ENCODE measurements at places on chromosomes 2 and 18.
A peak's percentile ranks its signal among the peaks of the same experiment; 100 is the strongest.

DNA sequence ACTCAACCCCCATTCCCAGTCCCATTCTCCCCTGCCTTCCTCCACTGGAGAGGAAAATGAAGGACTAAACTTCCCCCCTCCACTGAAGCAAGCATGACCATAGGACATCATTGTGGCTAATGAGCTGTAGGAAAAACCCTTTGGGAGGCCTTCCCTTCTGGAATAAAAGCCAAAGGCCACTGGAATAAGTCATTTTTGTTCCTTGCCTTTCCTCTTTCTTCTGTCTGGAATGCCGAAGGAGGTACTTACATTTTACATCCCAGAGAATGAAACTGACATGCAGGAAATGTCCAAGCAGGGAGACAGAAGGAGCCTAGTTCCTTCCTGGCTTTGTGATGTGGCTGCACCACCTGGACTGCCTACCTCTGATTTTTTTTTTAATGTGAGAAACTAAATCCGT is 9.1 kb upstream of the PTPRM start:
- DNase-seq = no peak

DNA sequence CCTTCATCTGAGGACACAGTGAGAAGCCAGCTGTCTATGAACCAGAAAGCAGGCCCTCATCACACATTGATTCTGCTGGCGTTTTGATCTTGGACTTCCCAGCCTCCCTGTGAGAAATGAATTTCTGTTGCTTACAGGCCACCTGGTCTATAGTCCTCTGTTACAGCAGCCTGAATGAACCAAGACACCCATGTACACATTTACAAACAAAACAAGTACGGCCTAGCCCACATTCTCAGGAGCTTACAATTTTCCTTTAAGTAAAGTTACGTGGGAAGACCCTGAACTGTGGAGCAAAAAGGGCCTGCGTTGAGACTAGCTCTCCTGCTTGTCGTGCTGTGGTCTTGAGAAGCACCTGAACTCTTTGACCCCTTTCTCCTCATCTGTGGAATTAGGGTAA is 12.0 kb upstream of the SLC20A1 start:
- DNase-seq = no peak

DNA sequence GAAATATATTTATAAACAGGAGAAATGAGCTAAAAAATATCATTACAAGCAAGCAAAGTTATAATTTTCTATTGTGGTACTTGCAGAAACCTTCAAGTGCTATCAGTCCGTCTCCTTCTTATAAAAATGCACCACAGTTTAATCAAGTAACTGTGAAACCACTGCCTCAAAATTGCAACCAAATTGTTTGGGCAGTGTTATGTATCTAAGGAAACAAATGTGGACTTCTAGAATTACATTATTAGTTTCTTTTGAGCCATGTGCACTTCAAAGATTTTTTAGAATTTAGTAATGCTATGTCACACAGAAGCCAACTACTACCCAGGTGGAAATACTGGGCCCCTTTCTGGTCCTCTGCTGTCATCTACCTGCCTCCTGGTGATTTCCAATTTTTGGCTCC is 495.6 kb downstream of the NYAP2 start:
- DNase-seq = no peak

- DNase-seq = no peak
Measured at GRCh38 chr2:221767106-221768012, 195.3 kb upstream of the EPHA4 start.

- no peak for DNase-seq
Measured at GRCh38 chr2:128439031-128439790, 120.5 kb upstream of the HS6ST1 start.

- DNase-seq = no peak
Measured at GRCh38 chr2:215136669-215137328, 1.6 kb downstream of the ABCA12 start.

- no peak for DNase-seq
Measured at GRCh38 chr2:205889114-205889513, 196.9 kb downstream of the INO80D start.

GRCh38 chr18:58557008-58557435 is 71.9 kb downstream of the ALPK2 start:
- no peak for DNase-seq

DNA sequence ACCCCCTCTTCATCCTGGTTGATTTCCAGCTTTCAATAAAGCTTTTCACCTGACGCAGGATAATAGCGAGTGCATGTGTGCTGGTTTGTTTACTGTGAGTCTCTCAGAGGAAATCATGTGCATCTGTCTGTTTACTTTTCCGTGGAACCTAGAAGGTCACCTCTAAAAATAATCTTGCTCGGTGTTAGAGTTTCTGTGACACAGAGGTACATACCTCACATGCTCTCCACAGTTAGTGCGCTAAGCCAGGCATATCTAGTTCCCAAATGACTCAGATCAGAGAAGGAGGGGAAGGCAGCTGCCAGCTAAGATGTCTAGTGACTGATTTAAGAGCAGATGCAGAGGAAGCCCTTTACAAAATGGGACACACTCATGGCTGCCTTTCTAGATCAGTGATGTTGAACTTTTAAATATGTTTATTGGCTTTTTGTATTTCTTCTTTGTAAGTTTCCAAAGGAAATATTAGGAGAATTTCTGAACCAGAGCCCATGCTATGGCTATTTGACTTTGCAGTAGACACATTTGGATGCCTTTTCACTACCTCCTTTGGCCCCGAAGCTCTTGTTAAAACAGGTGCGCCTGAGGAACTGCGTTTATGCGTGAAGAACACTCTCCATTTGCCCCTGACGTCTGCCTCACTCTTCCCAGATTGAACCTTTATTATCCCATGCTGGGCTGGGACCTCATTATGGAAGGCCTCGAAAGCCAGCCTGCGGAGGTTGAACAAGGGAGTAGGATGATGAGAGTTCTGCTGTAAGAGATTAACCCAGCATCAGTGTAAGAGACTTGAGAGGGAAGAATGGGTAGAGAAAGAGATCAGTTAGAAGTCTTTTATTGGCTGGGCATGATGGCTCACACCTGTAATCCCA is 145.6 kb downstream of the FAM161A start:
- DNase-seq = peak; percentile 60
